Activated CD4-positive, alpha-beta T cell treated with anti-CD3 and anti-CD28 coated beads, Interleukin-2, amount 10 ng/mL, durations not matched to agents 24 days and 14 days (primary cell): ENCODE measurements at places on chromosomes 5 and 9. TPM values are rescaled to one million over a fixed set of nuclear protein-coding genes. Genes with fewer than 3 reads are reported as not detected.

DNA sequence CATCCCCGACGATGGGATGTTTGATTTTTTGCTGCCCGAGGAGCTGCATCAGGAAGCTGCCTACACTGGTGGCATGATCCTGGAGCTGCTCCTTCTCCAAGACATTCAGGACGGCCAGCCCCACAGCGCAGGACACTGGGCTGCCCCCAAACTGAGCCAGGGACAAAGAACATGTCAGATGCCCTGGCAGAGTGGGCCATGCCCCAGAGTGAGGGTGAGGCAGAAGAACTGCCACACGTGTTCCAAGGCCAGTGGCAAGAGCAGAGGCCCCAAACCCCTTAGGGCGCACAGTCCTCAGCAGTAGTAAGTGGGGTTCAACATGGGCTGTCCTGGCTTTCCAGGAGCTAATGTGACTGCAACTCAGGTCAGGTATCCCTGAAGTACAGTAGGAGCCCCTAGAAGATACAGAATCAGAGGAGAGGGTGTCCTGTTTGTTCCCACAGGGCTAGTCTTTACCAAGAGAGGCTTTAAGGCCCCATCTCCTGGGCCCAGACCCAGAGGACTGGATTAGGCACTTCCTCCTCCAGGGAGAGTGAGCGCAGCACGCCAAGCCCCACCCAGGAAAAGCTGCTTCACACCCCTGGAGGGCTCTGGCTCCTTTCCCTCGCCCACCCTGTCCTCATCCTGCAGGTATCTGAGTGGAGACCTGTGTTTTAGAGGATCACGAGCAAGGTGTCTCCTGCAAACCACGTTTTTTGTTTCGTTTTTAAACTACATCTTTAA is 11.1 kb downstream of the HNRNPAB start:
- H3K27me3 ChIP-seq, result no peaks in the 10 kb centered on the region
- no peak for DNase-seq
- peaks cover 9% of the 10 kb centered on the region for H3K4me1 ChIP-seq
- peaks cover 71% of the 10 kb centered on the region for H3K36me3 ChIP-seq
- no peak overlapping the region for H3K27ac ChIP-seq

GRCh38 chr9:135117281-135117680 is 29.8 kb downstream of the OLFM1 start:
- no peak overlapping the region for H3K4me3 ChIP-seq
- no peaks in the 10 kb centered on the region for H3K27me3 ChIP-seq
- no peak for DNase-seq
- no peaks in the 10 kb centered on the region for H3K36me3 ChIP-seq
- no peak overlapping the region for H3K27ac ChIP-seq
- no peaks in the 10 kb centered on the region for H3K4me1 ChIP-seq

DNA sequence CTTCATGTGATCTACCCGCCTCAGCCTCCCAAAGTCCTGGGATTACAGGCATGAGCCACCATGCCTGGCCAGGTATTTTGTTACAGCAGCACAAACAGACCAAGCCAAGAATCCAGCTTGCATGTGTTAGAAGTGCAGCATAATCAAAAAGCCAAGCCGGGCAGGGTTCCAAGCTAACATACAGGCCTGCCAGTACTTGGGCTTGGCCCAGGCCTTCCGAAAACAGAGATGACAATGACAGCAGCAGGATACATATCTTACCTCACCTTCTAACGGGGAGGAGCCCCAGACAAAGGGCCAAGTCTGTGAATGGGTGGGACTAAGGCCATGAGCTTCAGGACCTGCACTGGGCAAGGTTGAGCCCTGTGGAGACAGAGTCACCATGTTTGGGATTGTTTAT is 91.4 kb upstream of the ZNF462 start:
- H3K4me3 ChIP-seq, result no peak overlapping the region
- H3K27ac ChIP-seq, result no peak overlapping the region
- no peak for DNase-seq
- no peaks in the 10 kb centered on the region for H3K4me1 ChIP-seq
- H3K36me3 ChIP-seq, result no peaks in the 10 kb centered on the region

GRCh38 chr5:2611659-2612058 is 139.8 kb downstream of the IRX2 start:
- no peak overlapping the region for H3K4me3 ChIP-seq
- no peak overlapping the region for H3K27ac ChIP-seq
- no peaks in the 10 kb centered on the region for H3K36me3 ChIP-seq
- H3K4me1 ChIP-seq, result no peaks in the 10 kb centered on the region
- DNase-seq, result no peak

- H3K27ac ChIP-seq, result peak overlapping the region; percentile 89
- peak; percentile 86 for DNase-seq
- H3K4me1 ChIP-seq, result peaks cover 81% of the 10 kb centered on the region
- no peaks in the 10 kb centered on the region for H3K27me3 ChIP-seq
- H3K36me3 ChIP-seq, result peaks cover 30% of the 10 kb centered on the region
- H3K4me3 ChIP-seq, result peak overlapping the region; percentile 67
These were observed 40.3 kb upstream of the TNFAIP8 start for GRCh38 chr5:119315516-119315949.

DNA sequence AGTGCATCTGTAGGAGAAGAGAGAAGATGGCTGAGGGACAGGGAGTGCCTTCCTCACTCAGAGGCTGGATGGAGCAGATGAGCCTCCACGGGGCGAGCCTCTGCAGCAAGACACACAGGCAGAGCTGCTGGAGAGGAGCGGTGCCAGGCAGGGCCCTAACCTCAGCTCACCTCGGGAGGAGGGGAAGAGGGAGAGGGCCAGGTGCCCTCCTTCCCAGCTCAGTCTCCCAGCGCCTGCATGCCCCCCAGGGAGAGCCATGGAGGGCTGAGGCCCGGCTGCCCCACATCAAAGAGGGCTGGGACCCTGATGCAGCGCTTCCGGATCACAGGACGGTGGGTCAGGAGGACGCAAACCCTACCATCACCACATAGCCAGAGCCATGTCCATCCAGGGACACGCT is 13.6 kb upstream of the SPATA31E1 start:
- H3K27me3 ChIP-seq, result peaks cover 2% of the 10 kb centered on the region
- DNase-seq, result no peak
- H3K4me3 ChIP-seq, result no peak overlapping the region
- H3K36me3 ChIP-seq, result no peaks in the 10 kb centered on the region
- no peaks in the 10 kb centered on the region for H3K4me1 ChIP-seq

DNA sequence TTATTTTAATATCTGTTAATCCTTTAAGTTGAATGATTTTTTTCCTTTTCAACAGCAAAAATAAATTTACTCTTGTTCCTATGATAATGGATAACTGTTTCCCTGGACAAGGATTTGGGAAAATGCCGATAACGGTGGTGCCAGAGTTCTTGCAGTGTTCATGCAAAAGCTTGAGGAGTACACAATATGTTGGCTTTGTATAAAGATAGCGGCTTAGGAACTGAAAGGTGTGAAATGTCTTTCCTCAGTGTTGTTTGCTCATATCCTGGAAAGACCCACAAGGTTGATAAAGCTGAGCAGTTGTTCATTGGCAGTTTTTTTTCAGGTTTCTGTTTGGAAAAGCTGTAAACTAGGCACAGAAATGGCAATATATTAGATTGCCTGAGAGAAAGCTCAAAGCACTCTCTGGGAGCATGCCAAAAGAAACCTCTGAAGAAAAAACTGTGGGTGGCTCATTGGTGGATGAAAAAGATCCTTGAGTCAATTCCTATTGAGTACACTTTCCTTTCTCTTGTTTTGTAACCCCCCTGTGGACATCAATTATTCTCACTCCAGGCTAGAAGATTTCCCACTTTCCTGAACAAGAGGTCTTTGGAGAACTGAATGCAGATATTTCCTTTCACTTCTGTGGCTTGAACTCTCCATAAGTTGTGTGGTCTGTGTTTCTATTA is 117.2 kb upstream of the RGMB start:
- no peak overlapping the region for H3K4me3 ChIP-seq
- no peaks in the 10 kb centered on the region for H3K27me3 ChIP-seq
- no peaks in the 10 kb centered on the region for H3K4me1 ChIP-seq
- no peak overlapping the region for H3K27ac ChIP-seq
- DNase-seq, result no peak

- no peak overlapping the region for H3K4me3 ChIP-seq
- H3K27ac ChIP-seq, result no peak overlapping the region
- no peaks in the 10 kb centered on the region for H3K27me3 ChIP-seq
- no peak for DNase-seq
These were observed 1625.6 kb upstream of the ACO1 start for GRCh38 chr9:30758726-30759446.

C5orf15 gene
- total RNA-seq, result 41.4 and 45.0 TPM in 2 replicates

DNA sequence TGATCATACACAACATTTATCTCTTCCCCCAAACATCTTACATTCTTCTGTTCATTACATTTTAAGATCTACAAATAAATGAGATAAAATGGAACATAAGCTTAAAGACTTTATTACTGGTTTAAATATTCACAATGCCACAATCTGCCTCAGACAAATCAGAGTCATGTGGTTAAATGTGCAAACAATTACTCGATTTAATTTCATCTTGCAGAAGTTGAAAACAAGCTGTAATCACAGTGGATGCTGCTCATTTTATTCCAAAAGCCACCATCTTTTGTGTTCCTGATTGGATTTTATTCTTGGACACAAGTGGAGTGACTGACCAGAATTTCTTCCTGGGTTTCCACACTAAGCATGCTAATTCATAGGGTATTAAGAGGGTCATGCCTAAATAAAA is 33.2 kb downstream of the SPOCK1 start:
- H3K27ac ChIP-seq, result no peak overlapping the region
- DNase-seq, result no peak
- no peak overlapping the region for H3K4me3 ChIP-seq
- peaks cover 2% of the 10 kb centered on the region for H3K27me3 ChIP-seq

GLDC gene
- total RNA-seq, result 0.73 and 1.1 TPM in 2 replicates

GRCh38 chr9:653856-654387 is 187.6 kb upstream of the DMRT1 start:
- DNase-seq, result no peak
- no peaks in the 10 kb centered on the region for H3K27me3 ChIP-seq
- no peak overlapping the region for H3K4me3 ChIP-seq
- peaks cover 12% of the 10 kb centered on the region for H3K4me1 ChIP-seq
- H3K27ac ChIP-seq, result no peak overlapping the region

- peaks cover 4% of the 10 kb centered on the region for H3K27me3 ChIP-seq
- H3K4me3 ChIP-seq, result no peak overlapping the region
- H3K36me3 ChIP-seq, result no peaks in the 10 kb centered on the region
These were observed 404.4 kb downstream of the ARHGEF28 start for GRCh38 chr5:74030371-74030770.

DNA sequence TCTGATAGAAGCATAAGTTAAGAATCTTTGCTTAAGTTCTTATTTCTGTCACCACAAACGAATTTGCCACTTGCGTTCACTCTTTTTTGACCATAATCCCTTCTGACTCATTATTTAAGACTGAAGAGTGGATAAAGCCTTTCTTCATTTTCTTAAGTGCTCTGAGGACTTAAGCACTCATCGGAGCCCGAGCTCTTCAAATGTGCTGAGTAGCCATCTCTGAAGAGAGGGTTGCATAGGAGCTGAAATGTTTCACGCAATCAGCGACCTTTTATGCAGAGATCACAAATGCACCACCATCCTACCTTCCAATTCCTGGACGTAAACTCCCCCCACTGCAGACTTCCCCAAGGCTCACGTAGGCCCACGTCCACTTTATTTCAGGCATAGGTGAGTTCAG is 699.2 kb downstream of the IRX1 start:
- H3K27me3 ChIP-seq, result no peaks in the 10 kb centered on the region
- no peak overlapping the region for H3K27ac ChIP-seq
- no peak for DNase-seq
- no peaks in the 10 kb centered on the region for H3K4me1 ChIP-seq
- no peaks in the 10 kb centered on the region for H3K36me3 ChIP-seq
- H3K4me3 ChIP-seq, result no peak overlapping the region

DNA sequence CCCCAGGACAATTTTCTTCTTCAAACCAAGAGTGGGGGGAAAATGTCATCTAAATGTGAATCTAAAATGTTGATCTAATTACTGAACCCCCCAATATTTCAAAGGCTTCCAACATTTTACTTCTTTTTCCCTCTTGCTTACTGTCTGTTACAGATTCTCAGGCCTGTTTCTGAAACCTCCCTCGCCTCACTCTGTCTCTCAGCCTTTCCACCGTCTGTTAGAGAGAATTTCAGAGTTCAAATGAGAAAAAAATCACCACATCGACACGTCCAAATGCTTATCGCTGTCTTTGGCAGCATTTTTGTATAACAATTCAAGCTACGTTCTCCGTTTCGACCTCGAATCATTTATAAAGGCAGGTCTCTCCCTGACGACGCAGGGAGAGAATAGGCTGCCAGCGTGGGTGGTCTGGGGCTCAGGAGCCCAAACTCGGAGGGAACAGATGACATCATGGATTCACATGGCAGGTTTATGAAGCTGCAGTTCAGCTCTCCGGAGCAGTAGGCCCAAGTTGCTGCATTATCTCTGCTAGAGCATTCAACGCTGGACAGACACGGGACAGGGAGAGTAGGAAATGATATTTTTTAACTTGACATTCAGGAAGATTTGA is 139.8 kb downstream of the GAS1 start:
- no peaks in the 10 kb centered on the region for H3K4me1 ChIP-seq
- no peaks in the 10 kb centered on the region for H3K27me3 ChIP-seq
- no peak overlapping the region for H3K4me3 ChIP-seq
- no peaks in the 10 kb centered on the region for H3K36me3 ChIP-seq
- no peak overlapping the region for H3K27ac ChIP-seq

DNA sequence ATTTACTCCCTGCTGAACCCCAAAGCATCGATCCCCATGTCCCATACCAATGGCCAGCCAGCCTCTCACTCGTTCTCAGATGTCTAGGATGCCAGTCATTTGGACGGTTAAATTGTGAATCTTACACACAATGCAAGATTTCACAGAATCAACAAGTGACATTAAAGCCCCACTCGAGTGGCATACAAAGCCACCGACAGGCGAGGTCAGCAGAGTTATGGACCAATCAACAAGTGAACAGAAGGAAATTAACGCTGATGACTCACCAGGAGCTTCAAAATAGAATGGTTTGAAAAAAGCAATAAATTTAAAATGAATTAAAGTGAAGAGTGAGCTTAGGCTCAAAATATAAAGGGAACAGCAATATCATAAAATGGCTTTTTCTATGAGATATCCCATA is 8.2 kb upstream of the RUFY1 start:
- peaks cover 3% of the 10 kb centered on the region for H3K4me1 ChIP-seq
- peaks cover 5% of the 10 kb centered on the region for H3K36me3 ChIP-seq
- no peak overlapping the region for H3K27ac ChIP-seq
- no peak for DNase-seq

- peaks cover 6% of the 10 kb centered on the region for H3K27me3 ChIP-seq
- DNase-seq, result no peak
- H3K27ac ChIP-seq, result no peak overlapping the region
These were observed 7.3 kb downstream of the FOXI1 start for GRCh38 chr5:170112876-170113521.

CSNK1G3 gene
- total RNA-seq, result 36.6 and 40.0 TPM in 2 replicates

DNA sequence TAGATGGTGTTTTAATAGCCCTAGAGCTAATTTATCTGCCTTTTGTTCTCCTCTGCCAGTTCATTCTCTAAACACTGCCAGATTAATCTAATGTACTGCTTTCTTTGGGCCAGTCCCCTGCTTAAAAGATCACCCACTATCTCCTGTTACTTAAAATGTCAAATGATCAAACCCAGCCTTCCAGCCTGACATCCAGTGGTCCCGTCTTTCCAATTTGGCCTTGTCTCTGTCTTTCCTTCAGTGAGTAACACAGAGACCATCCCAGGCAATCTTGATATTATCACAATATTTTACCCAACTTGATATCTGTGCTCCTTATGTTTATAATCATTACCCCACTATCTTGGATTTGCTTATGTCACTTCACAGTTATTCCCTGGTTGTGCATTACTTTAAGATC is 12.0 kb downstream of the PRR16 start:
- DNase-seq, result no peak
- H3K27ac ChIP-seq, result no peak overlapping the region
- no peaks in the 10 kb centered on the region for H3K4me1 ChIP-seq

DELE1 gene
- total RNA-seq, result 66.7 and 72.0 TPM in 2 replicates
